Lung microvascular endothelial cell (primary cell): ENCODE measurements at places on chromosomes 4 and X. TPM values are rescaled to one million over a fixed set of nuclear protein-coding genes. Genes with fewer than 3 reads are reported as not detected.

- DNase-seq: no peak
Measured at GRCh38 chr4:79526641-79527565, 118.9 kb upstream of the GK2 start.

GRCh38 chrX:149003863-149004660, 501.0 kb downstream of the IDS start:
- DNase-seq: no peak

- no peak for DNase-seq
Measured at GRCh38 chr4:96052827-96053226, 212.9 kb downstream of the PDHA2 start.

DNA sequence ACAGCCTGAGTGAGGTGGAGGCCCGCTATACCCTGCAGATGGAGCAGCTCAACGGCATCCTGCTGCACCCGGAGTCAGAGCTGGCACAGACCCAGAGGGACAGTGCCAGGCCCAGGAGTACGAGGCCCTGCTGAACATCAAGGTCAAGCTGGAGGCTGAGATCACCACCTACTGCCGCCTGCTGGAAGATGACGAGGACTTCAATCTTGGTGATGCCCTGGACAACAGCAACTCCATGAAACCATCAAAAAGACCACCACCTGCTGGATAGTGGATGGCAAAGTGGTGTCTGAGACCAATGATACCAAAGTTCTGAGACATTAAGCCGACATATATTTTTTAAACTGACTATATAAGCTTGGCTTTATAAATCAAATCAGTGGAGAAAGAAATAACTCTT, 73.3 kb upstream of the HHIP start:
- no peak for DNase-seq

DNA sequence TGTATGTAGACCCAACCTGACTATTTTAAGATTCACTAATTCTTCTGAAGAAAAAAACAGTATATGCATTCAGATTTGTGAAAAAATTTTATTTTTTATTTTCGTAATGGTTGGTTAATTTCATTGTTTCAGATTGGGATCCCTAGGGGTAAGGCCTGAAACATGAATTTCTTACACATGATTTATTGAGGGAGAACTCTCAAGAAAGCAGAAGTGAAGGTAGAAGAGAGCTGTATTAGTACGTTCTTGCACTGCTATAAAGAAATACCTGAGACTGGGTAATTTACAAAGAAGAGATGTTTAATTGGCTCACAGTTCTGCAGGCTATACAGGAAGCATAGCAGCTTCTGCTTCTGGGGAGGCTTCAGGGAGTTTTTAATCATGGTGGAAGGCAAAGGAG, 611.9 kb upstream of the TECRL start:
- no peak for DNase-seq

GRCh38 chr4:153735906-153736461, 23.8 kb downstream of the RNF175 start:
- no peak for DNase-seq

DNA sequence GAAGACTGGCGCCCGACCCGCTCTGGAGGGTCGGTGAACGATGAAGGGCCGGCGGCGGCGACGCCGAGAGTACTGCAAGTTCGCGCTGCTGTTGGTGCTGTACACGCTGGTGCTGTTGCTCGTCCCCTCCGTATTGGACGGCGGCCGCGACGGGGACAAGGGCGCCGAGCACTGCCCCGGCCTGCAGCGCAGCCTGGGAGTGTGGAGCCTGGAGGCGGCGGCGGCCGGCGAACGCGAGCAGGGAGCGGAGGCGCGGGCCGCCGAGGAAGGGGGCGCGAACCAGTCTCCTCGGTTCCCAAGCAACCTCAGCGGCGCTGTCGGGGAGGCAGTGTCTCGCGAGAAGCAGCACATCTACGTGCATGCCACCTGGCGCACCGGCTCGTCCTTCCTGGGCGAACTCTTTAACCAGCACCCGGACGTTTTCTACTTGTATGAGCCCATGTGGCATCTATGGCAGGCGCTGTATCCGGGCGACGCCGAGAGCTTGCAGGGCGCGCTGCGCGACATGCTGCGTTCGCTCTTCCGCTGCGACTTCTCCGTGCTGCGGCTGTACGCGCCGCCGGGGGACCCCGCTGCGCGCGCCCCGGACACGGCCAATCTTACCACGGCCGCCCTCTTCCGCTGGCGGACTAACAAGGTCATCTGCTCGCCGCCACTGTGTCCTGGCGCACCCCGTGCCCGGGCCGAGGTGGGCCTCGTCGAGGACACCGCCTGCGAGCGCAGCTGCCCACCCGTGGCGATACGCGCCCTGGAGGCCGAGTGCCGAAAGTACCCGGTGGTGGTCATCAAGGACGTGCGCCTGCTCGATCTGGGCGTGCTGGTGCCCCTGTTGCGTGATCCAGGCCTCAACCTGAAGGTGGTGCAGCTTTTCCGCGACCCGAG, 568 bp downstream of the CHST7 start:
- peak; percentile 61 for DNase-seq

- no peak for DNase-seq
Measured at GRCh38 chr4:19177616-19178015, 1074.1 kb upstream of the SLIT2 start.

DNA sequence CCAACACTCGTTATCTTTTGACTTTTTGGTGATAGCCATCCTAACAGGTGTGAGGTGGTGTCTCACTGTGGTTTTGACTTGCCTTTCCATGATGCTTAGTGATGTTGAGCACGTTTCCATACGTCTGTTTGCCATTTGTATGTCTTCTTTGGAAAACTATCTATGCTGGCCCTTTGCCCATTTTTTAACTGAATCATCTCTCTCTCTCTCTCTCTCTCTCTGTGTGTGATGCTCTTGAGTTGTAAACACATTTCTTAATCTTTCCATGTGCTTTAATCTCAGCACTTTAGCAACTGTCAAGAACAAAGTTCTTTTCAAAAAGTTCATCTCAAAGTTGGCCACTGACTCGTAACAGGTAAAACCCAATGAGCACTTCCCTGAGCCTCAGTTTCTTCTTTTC, 10.5 kb downstream of the SORBS2 start:
- DNase-seq: no peak

DNA sequence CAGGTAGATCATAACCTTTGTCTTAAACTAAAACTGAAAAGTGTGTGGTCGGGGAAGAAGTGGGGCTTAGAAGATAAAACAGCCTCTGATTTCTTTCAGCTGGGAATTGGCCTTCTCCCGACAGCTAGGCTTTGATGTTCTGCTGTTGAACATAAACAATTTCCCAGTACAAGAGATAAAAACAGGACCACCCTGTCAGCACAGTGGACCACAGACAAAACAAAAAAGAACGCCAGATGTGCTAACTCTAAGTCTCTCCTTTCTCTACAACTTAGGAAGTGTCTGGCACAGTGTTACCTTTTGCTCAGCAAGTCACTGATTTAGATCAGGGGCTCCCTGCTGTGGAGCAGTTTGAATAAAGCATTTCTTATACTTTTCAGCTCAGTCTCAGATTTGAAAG, 87.5 kb upstream of the UXT start:
- DNase-seq: no peak

- DNase-seq: no peak
Measured at GRCh38 chr4:92830771-92831170, 527.0 kb downstream of the GRID2 start.

- DNase-seq: peak; percentile 35
Measured at GRCh38 chr4:40812386-40812785, 62.6 kb downstream of the NSUN7 start.

GRCh38 chr4:40401631-40402030, 66.5 kb downstream of the CHRNA9 start:
- DNase-seq: no peak

IL2RG gene
- total RNA-seq: not detected in 2 replicates

AFP gene
- total RNA-seq: not detected in 2 replicates

FDCSP gene
- not detected in 2 replicates for total RNA-seq

CLCN5 gene
- 4.6 and 6.3 TPM in 2 replicates for total RNA-seq

MAGEA10 gene
- total RNA-seq: not detected in 2 replicates

F11 gene
- not detected in 2 replicates for total RNA-seq

WDFY3 gene
- total RNA-seq: 56.4 and 72.4 TPM in 2 replicates

MOB1B gene
- 7.6 and 9.5 TPM in 2 replicates for total RNA-seq

XAGE1A gene
- not detected in 2 replicates for total RNA-seq

CSAG1 gene
- not detected in 2 replicates for total RNA-seq
